ENCODE measurements at places on chromosomes 1 and 21.

DNA sequence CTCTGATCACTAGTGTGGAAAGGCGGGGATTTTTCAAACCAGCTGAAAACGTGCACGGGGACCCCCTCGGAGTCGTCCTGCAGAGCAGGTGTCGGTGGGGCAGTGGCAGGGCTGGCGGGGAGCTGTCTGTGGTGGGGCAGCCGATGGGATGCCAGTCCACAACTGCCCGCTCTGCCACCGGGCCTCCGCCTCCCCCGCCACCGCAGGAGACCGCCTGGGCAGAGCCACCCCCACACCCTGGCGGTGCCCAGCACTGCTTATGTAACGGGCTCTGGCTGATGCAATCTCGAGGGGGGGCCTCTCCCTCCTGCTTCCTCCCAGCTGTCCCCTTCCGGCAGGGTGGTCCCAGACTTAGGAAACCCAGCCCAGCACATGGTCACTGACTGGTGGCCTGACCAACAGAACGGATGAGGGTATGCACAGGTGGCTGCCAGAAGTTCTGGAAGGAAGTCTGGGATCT lies 9.3 kb downstream of the CHD5 start:
- peak; percentile 65 for DNase-seq

DNA sequence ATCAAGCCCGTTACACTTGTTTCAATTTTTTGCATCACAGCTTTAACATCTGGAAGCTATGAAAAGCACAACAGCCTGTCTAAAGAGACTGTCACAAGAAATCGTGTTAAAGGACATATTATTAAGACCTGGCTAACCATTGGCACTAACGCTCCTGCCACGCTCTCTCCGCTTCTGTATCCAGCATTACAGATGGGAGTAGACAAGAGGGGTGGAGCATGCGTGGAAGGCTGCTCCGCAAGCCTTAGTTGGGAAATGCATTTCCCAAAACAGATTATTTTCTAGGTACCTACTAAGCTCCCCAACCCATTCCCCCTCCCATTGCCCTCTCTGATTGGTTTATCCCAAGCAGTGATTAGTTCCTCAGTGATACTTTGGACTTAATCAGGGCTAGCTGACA lies 72.4 kb downstream of the NTNG1 start:
- DNase-seq, result no peak

DNA sequence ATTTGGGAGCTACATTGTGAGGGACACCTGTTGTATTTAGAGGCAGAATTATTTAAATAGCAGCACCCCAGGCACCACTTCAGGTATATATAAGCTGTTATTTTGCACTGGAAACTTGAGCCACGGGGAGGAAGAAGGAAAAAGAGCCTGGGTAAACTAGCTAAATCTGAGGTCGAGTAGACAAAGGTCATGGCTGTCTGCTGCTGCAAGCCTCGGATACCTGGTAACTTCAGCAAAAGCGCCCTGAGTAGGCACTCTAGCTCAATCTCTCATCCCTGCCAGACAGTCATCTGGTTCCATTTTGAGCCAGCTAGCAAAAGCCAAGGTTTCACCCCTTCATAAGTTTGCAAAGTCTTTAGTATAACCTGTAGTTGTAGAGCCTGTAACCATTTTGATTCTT lies 101.9 kb upstream of the ZNF644 start:
- DNase-seq, result no peak

DNA sequence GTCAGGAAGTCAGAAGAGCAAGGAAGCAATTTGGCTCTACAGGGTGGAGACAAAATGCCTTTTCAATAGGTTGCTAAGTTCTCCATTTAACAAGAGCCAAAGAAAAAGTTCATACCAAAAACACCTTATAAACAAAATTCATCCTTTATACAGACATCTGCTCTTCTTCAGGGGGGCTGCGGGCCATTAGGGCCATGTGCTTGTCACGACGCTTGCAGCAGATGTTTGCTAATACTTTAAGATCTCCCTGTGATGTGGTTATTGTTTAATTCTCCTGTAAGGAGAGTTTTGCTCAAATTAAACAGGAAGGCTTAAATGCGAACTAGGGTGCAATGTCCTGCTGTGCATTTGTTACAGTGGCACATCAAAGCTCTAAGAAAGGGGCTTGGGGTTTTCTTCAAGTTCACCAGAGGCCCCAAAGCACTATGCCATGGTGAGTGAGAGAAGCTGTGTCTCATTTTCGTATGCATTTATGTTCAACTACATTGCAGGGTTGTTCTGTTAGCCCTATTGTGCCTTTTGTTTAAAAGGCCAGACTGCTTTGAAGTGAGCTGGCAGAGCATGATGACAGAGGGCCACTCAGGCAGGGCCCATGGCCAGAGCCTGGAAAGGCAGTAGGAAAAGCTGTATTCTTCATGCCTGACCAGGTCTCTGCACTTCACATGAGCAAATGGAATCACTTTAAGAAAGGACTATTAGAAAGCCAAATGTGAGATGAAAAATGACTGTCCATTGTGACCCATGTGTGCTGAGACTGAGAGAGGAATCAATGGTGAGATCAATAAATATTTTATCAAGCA lies 24.8 kb upstream of the NTPCR start:
- no peak for DNase-seq

DNA sequence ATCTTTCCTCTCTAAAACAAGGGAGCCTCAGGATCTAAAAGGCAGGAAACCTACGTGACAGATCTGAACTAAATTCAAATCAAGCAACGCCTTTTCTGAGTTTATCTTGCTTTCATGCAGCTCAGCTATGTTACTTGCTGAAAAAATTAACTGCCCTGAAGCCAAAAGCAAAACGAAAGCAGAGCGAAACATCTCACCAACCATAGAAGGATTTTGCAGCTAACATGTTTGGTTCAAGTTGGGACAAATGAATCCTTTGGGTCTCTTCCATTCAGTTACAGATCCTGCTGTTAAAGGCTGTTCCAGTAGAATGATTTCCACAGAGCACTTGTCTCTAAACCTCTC lies 482 bp downstream of the SLC2A5 start:
- DNase-seq, result no peak

All from hematopoietic multipotent progenitor cell treated with erythropoietin and hydrocortisone succinate and interleukin-3 and kit ligand, for 4 days (in vitro differentiated cells).